IPS DF 19.7 (cell line): ENCODE measurements at places on chromosomes 2 and 18.

- no peak for DNase-seq
Measured at GRCh38 chr2:226694149-226694548, 105.5 kb downstream of the IRS1 start.

- DNase-seq, result no peak
Measured at GRCh38 chr2:146429366-146429765, 1415.5 kb upstream of the ACVR2A start.

- DNase-seq, result no peak
Measured at GRCh38 chr18:48011926-48012465, 81.5 kb upstream of the SMAD2 start.

DNA sequence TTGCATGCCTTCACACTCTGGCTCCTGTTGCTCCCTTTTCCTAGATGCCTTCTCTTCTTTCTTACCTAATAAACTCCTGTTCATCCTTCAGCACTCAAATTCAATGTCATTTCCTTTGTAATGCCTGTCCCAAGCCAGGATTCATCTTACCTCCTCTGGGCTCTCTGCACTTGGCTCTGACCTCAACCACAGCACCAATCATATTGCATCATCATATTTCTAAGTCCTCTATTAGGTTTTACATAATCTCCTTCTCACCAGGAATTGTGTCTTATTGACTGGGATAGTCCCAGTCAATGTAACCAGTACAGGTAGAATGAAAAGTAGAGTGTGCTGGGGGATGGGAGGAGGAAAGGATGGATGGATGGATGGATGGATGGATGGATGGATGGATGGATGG lies 187.1 kb downstream of the NRP2 start:
- DNase-seq, result no peak

- DNase-seq, result no peak
Measured at GRCh38 chr2:64137567-64137966, 6.7 kb downstream of the PELI1 start.

DNA sequence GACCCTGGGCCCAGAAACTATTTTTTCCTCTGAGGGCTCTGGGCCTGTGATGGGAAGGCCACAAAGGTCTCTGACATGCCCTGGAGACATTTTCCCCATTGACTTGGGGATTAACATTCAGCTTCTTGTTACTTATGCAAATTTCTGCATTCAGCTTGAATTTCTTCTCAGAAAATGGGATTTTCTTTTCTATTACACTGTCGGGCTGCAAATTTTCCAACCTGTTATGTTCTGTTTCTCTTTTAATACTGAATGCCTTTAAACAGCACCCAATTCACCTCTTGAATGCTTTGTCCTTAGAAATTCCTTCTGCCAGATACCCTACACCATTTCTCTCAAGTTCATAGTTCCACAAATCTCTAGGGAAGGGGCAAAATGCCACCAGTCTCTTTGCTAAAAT lies 241.0 kb downstream of the HNMT start:
- DNase-seq, result no peak

GRCh38 chr2:177641331-177641730 lies 248.8 kb downstream of the AGPS start:
- DNase-seq, result no peak

DNA sequence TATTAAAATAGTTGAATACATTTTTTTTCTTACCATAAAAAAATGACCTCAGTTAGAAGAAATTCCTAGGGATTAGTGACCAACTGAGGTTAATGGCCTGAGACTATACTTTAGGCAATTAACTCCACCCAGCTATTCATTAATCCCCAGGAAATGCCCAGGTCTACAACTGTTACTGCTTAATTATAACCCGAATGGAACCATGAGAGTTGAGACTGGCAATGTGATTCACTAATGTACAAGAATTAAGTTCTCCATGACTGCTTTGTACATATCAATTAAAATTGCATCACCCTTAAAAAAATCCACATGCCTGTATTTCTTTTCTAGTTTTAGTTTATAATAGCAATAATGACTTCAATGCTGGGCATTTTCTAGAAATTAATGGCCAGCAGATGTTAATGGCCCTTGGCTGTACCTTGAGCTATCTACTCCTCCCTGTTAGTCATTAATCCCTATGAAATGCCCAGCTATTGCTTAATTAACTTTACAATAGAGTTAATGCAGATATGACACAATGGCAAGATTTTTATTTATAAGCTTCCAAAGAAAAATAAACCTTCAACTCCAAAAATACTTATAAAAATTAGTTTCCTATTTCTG lies 44.1 kb downstream of the ERBB4 start:
- no peak for DNase-seq

- DNase-seq, result no peak
Measured at GRCh38 chr2:221708902-221709301, 136.8 kb upstream of the EPHA4 start.

GRCh38 chr18:74789078-74789477 lies 191.4 kb downstream of the ZNF407 start:
- DNase-seq, result no peak

GRCh38 chr2:208306291-208306690 lies 40.2 kb downstream of the PIKFYVE start:
- no peak for DNase-seq

DNA sequence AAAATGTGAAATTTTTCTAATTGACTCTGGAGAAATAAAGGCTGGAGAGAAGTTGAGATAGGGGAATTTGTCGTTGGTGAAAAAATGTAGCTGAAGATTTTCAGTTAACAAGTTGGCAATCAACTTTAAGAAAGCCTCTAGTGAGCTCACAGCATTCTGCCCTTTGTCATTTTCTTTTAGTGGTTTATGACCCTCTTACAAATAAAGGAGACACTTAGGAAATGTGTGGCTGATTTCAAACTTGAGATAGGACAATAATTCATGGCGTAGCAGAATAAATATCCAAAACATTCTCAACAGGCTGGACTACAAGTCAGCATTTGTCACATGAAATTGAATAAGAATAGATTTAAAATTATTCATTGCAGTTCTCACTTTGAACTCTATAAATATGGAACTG lies 412.5 kb upstream of the SPHKAP start:
- no peak for DNase-seq

GRCh38 chr18:74582642-74583041 lies 15.0 kb upstream of the ZNF407 start:
- no peak for DNase-seq

DNA sequence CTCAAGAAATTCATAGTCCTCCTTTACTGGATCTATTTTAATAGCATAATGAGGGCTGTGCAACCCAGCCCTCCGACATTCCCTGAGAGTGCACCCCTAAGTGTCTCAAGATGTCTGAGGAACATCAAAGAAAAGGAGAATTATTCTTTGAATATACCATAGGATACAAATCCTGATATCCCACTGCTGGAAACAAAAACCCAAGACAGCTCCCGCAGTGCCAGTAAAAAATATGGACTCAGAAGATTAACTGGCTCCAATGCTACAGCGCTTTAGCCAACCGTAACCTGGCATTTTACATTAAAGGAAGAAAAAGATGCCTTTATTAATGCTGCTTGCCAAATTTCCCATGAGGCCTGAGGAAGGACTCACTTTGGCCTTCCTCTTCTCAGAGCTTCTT lies 168.4 kb downstream of the TTC32 start:
- DNase-seq, result no peak

DNA sequence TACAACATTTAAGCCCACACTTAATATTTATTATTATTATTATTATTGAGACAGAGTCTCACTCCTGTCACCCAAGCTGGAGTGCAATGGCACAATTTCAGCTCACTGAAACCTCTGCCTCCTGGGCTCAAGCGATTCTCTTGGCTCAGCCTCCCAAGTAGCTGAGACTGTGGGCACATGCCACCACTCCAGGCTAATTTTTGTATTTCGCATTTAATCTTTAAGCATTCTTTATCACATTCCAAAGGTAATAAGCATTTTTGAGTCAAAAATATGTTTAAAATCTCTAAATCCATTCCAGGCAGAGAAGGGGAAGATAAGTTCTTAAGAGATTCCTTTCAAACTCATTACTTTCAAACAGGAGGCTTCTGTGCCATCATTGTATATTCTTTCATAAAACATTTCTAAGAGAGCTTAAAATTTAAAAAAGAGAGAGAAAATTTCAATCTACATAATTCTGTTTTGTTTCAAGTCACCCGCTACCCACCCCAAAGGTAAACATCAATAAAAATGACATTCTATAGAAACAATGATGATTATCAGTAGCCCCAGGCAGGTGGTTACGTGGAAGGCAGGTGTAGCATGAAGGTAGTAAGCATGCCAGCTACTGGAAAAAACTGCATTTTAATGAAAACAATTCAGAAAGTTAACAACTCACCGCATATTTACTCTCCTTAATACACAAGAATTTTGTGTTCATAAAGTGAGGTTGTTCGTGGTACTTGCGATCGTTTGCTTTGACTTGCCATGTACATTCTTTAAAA lies 84.4 kb upstream of the NARS1 start:
- DNase-seq, result no peak

DNA sequence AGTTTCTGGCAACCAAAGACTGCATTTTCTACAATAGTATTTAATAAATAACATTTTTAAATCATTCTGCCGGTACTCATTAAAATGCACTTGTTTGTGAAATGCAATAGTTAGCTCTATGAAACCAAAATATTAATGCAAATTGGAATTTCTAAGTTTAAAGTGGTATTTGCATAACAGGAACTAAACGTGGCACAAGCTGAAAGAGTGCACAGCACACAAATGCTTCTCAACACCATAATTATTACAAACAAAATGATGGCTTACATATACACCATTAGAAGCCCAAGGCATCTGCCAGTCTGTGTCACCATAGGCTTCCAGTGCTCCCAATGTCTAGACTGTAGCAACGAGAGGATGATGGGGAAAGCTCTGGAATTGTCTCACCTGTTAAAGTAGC lies 280.5 kb downstream of the TCF4 start:
- DNase-seq, result no peak

DNA sequence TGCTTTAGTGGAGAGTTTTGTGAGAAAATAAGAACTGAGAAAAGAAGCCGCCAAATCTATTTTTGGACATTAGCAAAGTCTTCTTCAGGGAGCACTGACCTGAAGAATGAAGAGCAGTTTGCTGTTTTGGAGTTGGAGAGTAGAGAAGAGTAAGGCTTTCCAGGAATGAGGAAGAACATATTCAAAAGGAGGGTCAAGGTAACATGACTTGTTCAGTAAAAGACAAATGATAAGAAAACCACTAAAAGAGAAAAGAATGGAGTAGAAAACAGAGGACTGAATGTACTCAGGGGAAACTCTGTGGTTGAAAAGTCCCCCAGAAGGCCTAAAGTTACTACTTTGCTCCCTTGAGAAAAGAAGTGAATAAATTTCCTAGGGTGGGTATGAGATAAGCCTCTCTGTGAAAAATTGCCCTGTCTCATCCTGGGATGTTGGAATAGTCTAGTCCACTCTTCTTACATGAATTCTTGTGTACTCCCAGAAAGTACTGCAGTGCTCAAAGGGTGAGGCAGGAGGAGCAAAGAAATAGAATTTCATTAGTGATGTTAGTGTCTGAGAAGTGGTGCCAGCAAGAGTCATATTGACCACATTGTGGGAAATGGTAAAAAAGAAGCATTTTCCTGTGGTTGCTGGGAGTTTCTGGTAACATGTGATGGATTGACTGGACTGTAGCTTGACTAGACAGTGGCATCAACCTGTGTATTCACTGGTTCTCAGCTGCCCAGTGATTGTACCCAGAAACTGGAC lies 27.8 kb downstream of the MBD5 start:
- DNase-seq, result no peak

DNA sequence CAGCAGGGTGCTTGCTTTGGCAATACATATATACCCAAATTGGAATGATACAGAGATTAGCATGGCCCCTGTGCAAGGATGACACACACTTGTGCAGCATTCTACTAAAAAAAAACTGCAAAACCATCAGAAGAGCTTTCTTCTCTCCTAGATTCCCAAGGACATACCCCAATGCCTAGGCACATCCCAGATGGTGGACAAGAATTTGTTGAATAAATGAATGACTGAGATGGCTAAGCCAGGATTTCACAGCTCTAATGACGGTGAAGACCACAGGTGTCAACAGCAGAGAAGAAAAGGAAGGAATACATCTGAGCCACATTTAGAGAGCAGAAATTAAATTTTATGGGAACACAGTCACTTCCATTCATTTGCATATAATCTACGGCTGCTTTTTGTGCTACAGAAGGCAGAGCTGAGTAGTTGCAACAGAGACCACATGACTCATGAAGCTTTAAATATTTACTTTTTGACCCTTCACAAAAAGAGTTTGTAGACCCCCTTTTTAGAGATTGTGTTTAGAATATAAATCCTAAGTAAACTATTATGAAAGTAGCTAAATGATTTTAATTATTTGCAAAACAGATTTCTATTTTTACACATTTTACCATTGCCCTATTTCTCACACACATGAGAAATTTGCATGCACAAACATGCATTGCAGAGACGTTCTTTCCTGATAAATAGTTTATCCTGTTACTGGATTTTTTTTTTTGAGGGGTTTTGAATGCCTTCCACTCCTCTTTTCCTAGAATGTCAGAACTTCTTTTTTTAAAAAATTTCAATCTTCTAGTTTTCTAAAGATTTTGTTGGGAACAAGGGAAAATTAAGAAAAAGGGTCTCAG lies 119.0 kb downstream of the PMAIP1 start:
- no peak for DNase-seq

- no peak for DNase-seq
Measured at GRCh38 chr2:18925296-18925695, 335.9 kb upstream of the NT5C1B start.

DNA sequence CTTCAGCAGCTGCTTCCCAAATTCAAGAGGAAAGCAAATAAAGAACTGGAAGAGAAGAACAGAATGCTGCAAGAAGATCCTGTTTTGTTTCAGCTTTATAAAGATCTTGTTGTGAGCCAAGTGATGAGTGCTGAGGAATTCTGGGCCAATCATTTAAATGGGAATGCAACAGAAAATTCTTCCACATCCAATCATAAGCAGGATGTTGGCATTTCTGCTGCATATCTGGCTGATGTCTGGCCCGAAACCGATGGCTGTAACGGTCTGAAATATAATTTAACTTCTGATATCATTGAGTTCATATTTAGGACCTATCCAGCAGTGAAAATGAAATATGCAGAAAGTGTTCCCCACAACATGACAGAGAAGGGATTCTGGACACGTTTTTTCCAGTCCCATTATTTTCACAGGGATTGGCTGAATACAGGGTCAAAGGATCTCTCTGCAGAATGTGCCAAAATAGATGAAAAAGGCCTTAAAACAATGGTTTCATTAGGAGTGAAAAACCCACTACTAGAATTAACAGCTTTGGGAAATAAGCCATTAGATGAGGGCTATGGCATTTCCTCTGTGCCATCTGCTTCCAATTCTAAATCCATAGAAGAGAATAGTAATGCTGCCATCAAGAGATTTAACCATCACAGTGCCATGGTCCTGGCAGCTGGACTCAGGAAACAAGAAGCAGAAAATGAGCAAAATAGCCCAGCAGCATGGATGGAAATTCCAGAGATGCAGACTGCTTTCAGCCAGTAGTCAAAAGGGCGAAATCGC lies 175.6 kb downstream of the MC4R start:
- no peak for DNase-seq

DNA sequence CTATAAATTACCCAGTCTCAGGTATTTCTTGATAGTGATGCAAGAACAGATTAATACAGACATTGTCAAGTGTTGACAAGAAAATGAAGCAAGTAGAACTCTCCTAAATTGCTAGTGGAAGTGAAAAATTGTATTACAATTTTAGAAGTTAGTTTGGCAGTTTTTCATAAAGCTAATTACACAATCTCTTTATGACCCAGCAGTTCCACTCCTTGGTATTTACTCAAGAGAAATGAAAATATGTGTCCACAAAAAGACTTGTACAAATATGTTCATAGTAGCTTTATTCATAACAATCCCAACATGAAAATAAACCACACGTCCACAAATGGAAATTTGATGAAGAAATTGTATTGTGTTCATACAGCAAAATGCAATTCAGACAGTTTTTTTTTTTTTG lies 49.4 kb downstream of the PDE1A start:
- DNase-seq, result no peak
